ENCODE measurements at places on chromosomes 7 and 10.

- H3K4me1 ChIP-seq: no peaks in the 10 kb centered on the region
- H3K36me3 ChIP-seq: no peaks in the 10 kb centered on the region
- no peak overlapping the region for H3K4me3 ChIP-seq
- H3K27me3 ChIP-seq: no peaks in the 10 kb centered on the region
- H3K27ac ChIP-seq: no peak overlapping the region
- no peak for DNase-seq
Observed at GRCh38 chr7:55432939-55433784, 68.0 kb downstream of the LANCL2 start.

DNA sequence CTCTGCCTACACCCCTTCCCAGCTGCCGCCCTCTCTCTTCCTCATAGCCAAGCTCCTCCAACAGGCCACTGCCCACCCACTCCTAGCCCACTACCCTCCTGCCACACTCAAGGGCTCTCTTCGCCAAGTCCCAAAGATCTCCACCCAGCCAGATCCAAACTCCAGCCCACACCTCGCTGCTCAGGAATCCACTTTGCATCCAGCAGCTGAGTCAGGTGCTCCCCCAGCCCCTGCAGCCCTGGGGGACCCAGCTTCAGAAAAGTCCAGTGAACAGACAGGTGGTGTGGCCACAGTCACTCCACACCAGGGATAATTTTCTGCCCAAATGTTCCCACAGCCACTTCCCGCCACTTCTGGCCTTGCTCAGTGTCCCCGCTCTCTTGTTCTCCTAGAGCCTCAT is 10.9 kb downstream of the OGDHL start:
- no peak overlapping the region for H3K4me3 ChIP-seq
- no peak for DNase-seq
- H3K27me3 ChIP-seq: no peaks in the 10 kb centered on the region
- no peaks in the 10 kb centered on the region for H3K36me3 ChIP-seq

DNA sequence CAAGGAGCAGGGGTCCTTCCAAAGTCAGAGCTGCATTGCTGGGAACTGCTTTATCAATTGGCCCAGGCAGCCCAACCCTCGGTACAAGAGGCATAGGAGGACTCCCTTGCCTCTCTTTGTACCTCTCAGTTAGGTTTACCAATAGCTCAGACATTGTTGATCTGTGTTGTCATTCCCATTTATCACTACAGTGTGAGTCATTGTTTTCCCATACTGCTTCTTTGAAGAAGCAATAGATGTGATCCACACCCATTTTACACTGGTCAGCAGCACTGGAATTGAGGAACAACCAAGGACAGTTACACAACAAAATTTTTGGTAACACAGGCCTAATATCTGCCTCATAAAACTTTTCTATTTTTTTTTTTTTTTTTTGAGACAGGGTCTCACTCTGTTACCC is 307.2 kb downstream of the SNX13 start:
- H3K27me3 ChIP-seq: no peaks in the 10 kb centered on the region
- no peak overlapping the region for H3K27ac ChIP-seq
- H3K4me3 ChIP-seq: no peak overlapping the region

GRCh38 chr7:139777133-139777891 is 486 bp downstream of the HIPK2 start:
- H3K27ac ChIP-seq: peak overlapping the region; percentile 98
- no peaks in the 10 kb centered on the region for H3K4me1 ChIP-seq
- peak overlapping the region; percentile 98 for H3K4me3 ChIP-seq
- H3K27me3 ChIP-seq: no peaks in the 10 kb centered on the region

DNA sequence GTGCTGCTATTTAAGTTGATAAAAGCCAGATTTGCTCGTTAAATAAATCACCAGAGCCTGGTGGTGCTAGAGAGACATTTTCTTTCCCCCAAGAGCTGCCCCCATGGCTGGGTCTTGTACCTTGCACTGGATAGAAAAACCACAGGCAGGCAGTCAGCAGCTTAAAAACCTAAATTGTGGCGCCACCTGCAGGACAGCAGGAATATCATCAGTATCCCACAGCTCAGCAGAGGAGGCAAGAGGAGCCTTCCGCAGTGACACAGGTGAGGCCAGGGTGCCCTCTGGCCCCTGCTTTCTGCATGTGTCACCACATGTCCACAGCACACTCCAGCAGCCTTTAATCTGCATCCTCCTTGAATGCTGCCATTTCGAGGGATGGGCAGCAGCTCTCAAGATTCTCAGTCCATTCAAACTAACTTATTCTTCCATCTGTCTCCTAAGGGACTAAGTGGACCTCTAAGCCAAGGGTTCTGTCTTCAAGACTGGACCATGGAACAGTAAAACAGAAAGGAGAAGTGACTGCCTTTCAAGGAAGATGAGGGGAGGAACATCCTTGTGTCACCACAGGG is 4.5 kb upstream of the PLXNA4 start:
- H3K4me1 ChIP-seq: peaks cover 3% of the 10 kb centered on the region
- no peaks in the 10 kb centered on the region for H3K27me3 ChIP-seq
- peak; percentile 77 for DNase-seq
- no peak overlapping the region for H3K27ac ChIP-seq
